NCI-H1436 (cell line): ENCODE measurements at places on chromosomes 13 and 19.

GRCh38 chr13:32538143-32538620 is 413 bp downstream of the N4BP2L2 start:
- no peak for DNase-seq

GRCh38 chr19:49390929-49391359 is 2.9 kb downstream of the KASH5 start:
- no peak for DNase-seq

DNA sequence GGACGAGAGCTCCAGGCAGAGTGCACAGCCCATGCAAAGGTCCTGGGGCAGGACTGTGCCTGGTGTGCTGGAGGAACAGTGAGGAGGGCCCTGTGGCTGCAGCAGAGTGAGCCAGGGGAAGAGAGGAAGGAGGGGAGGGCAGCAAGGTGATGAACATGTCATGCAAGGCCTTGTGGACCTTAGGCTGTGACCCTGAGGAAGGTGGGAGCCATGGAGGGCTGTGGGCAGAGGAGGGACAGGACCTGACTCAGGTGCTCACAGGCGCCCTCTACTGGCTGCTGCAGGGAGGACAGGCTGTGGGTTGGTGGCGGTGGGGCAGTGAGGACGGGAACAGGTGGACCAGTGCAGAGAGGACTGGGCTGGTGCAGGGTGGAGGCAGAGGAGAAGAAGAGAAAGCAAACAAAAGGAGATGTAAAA is 170.3 kb downstream of the PTPRS start:
- DNase-seq, result no peak

- no peak for DNase-seq
Measured at GRCh38 chr13:97695684-97696083, 257.8 kb upstream of the IPO5 start.
